A549 treated with Hydrocortisone at 1 μM for 4 hours (cell line): ENCODE measurements at places on chromosomes 5 and 9. TPM values are rescaled to one million over a fixed set of nuclear protein-coding genes. Genes with fewer than 3 reads are reported as not detected.

SLCO6A1 gene
- total RNA-seq: not detected in 5 replicates

SLIT3 gene
- total RNA-seq: 11.8 to 18.2 TPM (median 16.4 TPM) in 5 replicates

ABLIM3 gene
- total RNA-seq: 19.4 to 23.0 TPM (median 20.5 TPM) in 5 replicates

ANKRD33B gene
- 10.0 to 11.4 TPM (median 10.7 TPM) in 5 replicates for total RNA-seq

SAPCD2 gene
- 17.6 to 24.7 TPM (median 21.7 TPM) in 5 replicates for total RNA-seq

RANBP3L gene
- not detected in 5 replicates for total RNA-seq

HSD17B3 gene
- total RNA-seq: 0.20 TPM in 2 of 5 replicates, not detected in the others

GTF2H2 gene
- 9.0 to 14.1 TPM (median 9.5 TPM) in 5 replicates for total RNA-seq

AQP7 gene
- 0.28 to 0.56 TPM (median 0.33 TPM) in 5 replicates for total RNA-seq

GMCL2 gene
- total RNA-seq: not detected in 5 replicates

OBP2B gene
- total RNA-seq: not detected in 5 replicates
